D341Med (cell line): ENCODE measurements at places on chromosomes 6 and 20.

GRCh38 chr6:12336121-12336971, 46.2 kb downstream of the EDN1 start:
- no peak for DNase-seq

- no peak for DNase-seq
Measured at GRCh38 chr6:104736545-104736944, 123.2 kb downstream of the HACE1 start.

DNA sequence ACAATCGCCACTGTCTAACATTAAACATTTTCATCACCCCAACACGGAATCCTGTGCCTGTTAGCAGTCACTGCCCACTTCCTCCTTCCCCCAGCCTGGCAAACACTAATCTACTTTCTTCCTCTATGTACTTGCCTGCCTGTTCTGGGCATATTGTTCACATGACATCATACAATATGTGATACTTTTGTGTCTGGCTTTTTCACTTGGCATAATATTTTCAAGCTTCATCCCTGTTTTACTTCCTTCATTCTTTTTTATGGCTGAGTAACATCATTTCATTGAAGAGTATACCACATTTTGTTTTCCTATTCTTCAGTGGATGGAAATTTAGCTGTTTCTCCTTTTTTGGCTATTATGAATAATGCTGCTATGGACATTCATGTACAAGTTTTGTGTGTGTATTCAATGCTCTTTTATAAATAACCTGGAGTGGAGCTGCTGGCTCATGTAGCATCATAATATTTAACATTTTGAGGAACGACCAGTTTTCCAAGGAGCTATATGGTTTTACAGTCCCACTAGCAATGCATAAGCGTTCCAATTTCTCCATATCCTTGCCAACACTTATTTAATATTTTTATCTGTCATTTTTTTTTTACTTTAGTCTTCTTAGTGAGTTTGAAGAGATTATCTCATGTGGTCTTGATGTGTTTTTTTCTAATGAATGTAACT, 360.1 kb downstream of the HDGFL1 start:
- DNase-seq = no peak

DNA sequence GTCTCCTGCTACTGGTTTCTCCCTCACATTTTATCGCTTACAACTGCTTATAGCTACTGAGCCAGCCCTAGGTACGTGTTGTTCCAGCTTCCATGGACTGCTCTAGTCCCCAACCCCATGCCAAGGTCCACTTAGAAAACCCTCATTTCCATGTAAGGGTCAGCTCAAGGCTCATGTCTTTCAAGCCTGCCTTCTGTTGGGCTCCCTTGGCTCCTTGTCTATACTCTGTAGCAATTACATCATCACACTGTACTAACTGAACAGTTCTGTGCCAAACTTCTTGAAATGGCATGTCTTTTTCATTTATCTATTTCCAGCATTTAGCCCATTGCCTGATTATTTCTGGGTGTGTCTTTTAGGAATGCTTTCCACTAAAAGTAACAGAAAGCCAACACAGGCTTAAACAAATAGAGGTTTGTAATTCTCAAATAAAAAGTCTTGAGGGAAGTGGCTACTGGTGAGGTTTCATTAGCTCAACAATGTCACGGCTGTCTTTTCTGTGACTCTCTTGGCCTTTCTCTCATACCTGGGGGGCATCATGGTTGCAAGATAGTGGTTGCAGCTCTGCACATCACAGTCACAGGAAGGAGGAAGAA, 317.6 kb downstream of the TPBG start:
- no peak for DNase-seq

DNA sequence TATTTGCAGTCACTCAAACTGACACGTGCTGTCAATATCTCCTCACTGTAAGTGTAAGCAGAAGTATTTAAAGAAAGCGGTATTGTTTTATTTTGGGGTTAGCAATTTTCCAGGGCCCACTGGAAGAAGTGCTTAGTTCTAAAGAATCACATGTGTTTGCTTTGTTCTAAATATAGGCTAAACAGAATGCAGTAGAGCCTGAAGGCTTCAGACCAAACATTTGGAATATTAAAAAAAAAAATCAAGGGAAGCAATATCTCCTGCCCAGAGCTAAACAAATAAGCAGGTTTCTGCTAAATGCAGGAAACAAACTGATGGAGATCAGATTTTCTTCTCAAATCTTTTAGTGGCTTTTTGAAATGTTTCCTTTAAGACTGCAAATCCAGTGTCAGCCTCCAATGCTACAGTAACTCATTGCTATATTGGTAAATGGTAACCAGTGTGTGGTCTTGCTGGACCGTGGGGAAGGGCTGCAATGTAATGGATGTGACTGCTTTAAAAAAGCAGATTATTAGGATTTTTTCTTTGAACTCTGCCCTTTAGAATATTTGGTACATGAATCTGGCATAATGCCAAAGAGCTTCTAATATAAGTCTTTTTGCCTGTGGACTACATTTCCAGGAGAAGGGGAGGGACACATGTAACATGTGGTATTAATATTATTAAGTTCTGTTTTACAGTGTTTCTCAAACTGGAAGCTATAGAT, 317.1 kb upstream of the FERMT1 start:
- no peak for DNase-seq

- no peak for DNase-seq
Measured at GRCh38 chr20:35629427-35630145, 14.0 kb downstream of the SPAG4 start.

DNA sequence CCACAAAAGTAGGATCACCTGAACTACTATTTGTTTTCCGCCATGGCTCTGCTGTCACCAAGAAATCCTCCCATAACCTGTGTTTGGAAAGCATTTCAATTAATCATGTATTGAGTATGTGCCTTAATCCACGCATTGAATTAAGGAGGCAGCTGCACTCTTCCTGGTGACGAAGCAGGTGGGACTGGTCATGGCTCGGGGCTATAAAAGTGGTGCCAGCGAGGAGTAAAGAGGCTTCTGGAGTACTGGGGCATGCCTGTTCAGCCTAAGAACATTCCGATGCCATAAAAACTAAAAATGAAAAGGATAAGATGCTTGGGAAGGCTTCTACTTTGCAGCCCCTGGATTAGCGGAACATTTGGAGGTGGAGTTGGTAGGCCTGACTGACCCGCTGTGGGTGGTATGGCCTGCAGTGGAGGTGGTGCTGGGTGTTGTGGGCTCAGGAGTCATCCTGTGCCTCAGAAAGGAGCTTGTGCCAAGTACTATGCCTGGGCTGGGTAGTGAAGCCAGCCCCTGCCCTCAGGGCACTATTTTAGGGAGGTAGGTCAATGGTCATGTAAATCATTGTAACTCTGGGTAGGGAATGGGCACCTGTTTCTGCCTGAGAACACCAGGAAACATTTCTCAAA, 110.5 kb downstream of the B3GAT2 start:
- no peak for DNase-seq

DNA sequence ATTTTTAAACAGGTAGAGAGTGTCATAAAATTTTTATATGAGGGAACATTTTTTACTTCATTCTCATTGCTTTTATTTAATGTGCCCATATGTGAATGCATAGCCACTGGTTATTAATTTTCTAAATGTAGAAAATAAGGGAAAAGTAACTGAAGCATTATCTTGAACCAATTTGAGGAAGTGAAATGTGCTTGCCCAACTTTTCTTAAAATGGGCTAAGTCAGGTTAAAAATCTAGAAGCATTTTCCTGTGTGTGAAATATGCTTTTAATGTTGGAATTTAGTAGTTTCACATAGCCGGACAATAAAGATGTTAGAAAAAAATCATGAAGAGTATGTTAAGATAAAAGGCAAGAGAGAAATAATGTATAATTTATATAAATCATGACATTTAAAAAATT, 3.8 kb downstream of the SEC23B start:
- DNase-seq = no peak

GRCh38 chr20:31595654-31596411, 9.3 kb upstream of the ID1 start:
- DNase-seq = no peak

GRCh38 chr20:17971300-17972013, 2.6 kb downstream of the MGME1 start:
- DNase-seq = no peak
